Stimulated activated CD8-positive, alpha-beta memory T cell treated with anti-CD3 and anti-CD28 coated beads, Interleukin-7, amount 100 ng/mL, for 1 hour (primary cell): ENCODE measurements at places on chromosomes 4 and X.

DNA sequence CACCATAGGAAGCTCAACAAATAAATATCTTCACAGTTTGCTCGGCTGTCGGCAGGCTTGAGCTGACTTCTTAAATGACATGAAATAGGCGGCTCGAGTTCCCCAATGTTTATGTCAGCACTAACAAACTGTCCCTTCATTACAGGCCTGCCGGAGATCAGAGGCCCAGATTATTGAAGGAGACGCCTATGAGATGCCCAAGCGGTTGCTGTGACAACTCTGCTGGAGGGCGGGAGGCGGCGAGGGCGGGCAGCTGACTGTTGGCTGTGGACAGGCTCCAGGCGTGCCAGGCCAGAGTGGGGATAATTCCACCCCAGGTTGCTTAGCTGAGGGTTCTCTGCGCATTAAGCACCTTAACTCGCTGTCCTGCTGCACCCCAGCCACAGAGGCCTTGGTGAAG lies 39.2 kb upstream of the MSX1 start:
- no peak for DNase-seq

DNA sequence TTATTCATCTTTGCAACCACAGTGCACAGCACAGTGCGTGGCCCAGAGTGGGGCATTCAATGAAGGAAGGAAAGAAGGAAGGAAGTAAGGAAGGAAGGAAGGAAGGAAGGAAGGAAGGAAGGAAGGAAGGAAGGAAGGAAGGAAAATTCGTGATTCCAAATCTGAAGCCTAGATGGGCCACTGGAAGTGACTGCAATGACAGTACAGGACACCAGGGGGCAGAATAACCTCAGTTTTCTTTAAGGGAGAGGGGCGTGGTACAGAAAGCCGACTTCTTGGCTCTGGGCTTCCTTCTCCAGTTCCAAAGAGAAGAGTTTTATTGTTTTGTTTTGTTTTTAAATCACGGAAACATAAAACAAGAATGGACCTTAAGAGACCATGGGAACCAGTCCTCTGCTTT lies 47.8 kb downstream of the APLN start:
- peak; percentile 20 for DNase-seq

DNA sequence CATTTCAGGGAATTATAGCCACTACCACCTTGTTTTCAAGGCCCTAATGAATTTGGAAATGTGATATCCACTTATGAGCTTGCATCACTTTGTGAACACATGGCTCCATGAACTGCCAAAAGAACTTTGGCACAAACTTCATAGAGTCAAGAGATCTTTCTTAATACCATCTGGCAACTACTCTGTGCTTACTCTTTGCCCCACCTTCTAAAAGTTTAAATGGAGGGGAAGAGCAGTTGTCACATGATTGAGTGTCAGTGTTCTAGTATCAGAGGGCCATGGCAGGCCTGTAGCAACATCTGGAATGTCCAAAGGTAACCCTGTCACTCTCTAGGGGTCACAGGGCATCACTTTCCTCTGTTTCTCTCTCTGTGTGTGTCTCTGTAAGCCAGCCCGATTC lies 2.6 kb upstream of the ADH1B start:
- DNase-seq, result no peak

GRCh38 chr4:99868126-99868596 lies 26.1 kb downstream of the LAMTOR3 start:
- DNase-seq, result no peak

- no peak for DNase-seq
Observed at GRCh38 chr4:94498502-94498901, 46.8 kb downstream of the PDLIM5 start.

DNA sequence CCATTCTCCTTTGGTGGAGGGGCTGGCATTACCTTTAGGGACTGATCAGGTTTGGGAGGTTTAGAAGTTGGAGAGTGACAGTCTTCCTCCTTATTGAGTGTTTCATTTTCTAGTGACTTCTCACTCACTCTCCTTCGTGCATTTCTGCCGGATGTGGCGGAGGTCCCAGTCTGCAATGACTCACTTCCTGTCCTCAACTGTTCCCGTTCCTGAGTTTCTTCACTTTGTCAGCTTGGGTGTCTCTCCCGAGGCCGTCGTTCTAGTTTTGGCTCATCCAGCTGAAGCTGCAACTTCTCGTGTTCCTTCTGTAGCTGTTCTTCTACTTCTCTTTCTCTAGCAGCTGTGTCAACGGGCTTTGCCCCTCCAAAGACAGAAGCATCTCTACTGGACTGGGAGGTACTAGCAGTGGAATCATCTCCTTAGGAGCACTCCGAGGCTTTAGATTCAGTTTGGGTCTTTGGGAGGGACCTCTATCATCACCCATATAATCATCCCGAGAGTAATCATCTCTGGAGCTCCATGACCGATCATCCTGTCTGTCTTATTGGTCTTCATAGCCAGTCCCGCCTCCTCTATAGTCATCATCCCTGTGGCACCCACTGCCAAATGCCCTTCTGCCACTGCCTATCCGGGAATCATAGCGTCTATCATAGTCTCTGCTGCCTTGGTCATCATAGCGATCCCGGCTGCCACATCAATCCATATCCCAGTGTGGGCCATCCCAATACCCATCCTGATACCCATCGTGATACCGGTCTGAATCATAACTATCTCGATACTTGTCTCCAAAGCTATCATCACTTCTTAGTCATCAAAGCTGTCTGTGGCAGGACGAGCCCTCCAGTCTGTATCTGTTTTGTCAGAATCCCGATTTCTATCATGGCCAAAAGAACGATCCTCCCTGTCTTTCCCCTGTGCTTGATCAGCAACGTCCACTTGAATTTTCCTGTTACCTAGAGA lies 35.3 kb upstream of the VSIG4 start:
- no peak for DNase-seq

- no peak for DNase-seq
Observed at GRCh38 chr4:148390311-148390710, 51.9 kb downstream of the NR3C2 start.

DNA sequence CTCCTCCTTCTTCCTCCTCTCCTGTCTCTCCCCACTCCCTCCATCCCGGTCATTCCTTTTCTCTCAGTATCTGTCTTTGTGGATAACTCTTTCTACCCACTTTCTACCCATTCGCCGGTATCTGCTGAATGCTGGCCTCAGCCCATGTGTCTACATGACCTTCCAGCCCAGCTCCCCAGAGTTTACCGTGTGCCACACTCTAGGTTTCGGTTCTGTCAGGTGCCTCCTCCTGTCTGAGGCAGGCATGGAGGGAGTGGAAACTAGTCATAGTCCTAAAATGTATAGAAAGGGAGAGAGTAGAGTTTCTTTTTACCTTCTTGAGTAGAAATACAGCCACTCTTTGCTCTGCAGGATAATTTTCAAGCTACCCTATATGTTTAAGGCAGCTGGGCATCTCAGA lies 33.5 kb upstream of the SCRG1 start:
- no peak for DNase-seq

GRCh38 chrX:107936434-107936730 lies 45.8 kb downstream of the TEX13B start:
- DNase-seq, result no peak

- peak; percentile 60 for DNase-seq
Observed at GRCh38 chrX:39859991-39860861, 237.5 kb downstream of the BCOR start.

DNA sequence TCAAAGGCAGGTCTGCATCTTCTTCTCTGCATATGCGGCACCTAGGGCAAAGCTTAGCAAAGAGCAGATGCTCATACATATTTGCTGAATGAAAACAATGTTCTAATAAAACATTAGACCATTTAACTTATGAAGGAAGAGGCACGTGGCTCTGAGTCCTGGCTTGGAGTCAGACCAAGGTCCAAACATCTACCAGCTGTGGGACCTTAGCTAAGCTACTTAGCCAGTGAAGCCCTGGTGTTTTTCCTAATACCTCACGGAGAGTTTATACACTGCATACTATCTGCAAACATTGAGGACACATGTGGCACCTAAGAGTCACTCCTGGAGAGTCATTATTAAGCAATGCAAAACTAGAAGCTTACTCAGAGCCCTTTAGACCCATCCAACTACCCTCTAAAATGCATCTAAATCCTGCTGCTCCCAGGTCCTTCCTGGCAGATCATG lies 9.0 kb downstream of the PDGFC start:
- DNase-seq, result no peak

- DNase-seq, result no peak
Observed at GRCh38 chr4:39970671-39971640, 6.8 kb downstream of the PDS5A start.

- DNase-seq, result no peak
Observed at GRCh38 chr4:41452484-41453225, 85.3 kb upstream of the LIMCH1 start.

DNA sequence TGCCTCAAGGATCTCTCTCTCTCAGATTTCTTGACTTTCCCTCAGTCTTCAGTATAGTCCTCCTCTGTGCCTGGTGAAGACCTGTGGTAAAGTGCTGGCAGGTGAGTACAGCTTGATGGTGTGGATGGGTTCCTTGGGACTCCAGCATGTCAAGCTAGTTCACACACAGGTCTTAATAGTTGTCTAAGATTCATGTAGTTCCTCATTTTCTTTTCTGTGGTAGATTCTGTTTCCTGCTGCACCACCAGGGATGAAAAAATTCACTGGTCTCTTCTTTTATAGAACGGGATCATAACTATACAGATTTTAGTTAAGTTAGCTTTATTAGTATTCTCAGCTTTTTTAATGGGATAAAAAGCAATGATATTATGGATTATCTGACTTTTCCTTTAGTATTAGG lies 32.5 kb upstream of the PAQR3 start:
- DNase-seq, result no peak

DNA sequence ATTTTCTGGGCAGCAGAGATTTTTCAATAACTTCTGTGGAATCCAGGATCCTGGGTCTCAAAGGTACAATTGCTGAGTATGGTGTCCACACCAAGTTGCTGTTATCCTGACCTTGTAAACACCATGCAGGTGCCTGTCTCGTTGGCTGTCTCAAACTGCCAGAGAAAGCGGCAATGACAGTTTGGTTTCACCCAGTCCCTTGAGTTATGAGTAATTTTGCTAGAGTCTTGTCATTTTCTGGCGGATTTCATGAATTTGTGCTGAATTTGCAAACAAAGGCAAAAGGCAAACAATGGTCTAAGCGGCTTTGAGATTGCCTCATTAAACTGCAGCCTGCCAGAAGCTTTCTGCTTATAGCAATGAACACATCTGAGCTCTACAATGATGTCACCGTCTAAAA lies 847.9 kb downstream of the RAB28 start:
- no peak for DNase-seq

DNA sequence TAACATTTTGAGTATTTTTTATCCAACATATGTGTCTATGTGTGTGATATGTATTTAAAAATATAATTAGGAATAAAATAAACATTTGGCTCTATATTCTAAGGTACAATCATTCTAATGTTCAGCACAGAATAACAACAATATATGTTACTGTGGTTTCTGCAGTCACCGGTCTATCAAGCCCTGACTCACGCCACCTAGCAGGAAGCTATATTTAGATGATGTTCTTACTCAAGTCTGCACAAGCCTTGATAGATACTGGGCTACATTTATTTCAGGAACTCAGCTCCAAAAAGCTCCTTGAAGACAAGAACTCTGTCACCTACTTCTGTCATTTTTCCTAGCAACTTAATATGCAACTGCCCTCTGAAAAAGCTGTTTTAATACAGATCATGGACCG lies 152.0 kb upstream of the FTHL17 start:
- DNase-seq, result no peak

- no peak for DNase-seq
Observed at GRCh38 chrX:133699023-133699728, 283.9 kb upstream of the GPC4 start.

- DNase-seq, result no peak
Observed at GRCh38 chr4:117334451-117335188, 249.2 kb upstream of the TRAM1L1 start.

GRCh38 chr4:106618956-106619355 lies 250.4 kb upstream of the GIMD1 start:
- DNase-seq, result no peak

DNA sequence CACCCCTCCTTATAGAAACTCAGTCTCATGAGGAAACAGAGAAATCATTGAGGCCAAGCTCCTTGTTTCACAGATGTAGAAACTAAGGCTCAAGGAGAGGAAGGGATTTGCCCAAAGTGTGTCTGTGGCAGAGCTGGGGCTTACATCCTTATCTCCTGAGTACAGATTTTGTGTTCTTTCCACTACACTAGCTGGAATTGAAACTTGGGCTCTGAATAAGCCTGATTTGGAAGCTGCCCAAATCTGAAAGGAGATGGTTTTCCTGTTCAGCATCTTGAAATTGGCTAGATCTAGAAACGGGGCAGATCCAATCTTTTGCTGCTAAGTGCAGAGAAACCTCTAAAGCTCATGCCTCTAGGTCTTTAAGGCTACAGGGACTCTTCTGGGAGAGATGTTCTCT lies 24.3 kb downstream of the AWAT2 start:
- DNase-seq, result no peak

DNA sequence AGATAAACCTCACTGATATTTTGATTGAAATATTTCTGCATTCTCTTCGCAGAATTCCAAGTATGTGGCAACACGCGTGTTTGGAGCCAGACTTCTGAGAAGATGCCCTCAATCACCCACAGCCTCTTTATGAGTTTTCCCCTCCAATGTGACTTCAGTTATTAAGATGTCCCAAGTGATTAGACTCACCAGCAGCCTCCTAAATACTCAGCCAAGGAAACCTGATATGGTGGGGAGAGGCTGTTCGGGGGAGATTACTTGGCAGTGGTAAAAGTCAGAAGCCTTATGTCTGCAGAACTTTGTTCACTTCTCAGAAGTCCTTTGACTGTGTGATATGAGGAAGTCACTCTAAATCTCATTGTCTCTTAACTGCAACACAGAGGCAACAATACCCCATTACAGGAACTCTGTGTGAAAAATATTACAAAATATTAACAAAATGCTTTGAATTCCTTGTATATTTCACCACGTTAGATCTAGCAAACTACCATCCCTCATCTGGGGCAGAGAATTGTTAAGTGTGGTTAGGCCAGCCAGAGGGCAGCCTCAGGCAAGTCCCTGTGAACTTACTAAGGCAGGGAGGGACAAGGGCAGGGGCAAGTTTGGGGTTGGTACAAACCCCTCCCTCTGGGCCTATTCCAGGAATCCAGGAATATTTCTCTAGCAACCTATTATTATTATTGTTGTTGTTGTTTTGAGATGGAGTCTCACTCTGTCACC lies 151.4 kb upstream of the USP9X start:
- DNase-seq, result no peak

DNA sequence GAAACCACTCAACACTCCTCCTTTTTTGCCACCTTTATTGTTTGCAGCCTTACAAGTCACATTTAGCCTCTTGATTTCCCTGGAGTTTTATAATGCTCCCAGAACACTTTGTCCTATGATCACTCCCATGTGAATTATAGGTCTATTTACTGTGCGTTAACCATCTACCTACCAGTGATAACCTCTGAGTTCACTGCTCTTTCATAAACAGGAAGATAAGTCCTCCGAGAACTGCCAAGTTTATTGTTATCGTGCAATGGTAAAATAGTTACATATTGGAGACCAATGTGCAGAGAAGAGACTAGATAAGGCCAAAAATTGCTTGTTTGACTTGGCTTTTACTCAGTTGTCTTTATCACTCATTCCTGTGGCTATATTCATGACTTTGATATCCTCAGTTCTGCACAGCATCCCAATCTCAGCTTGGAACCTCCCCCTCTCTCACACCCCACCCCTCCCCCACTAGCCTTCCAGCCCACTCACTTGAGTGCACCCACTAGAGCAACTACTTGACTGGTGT lies 12.9 kb upstream of the NUDT9 start:
- no peak for DNase-seq
